ENCODE measurements at places on chromosomes 5 and 9. TPM values are rescaled to one million over a fixed set of nuclear protein-coding genes. Genes with fewer than 3 reads are reported as not detected.

The SCGB3A2 gene
- not detected for total RNA-seq

The COL27A1 gene
- total RNA-seq, result 4.0 TPM

The SARDH gene
- total RNA-seq, result 0.46 TPM

The HRH2 gene
- total RNA-seq, result 1.3 TPM

The BSPRY gene
- 26.7 TPM for total RNA-seq

The PCSK1 gene
- 1.5 TPM for total RNA-seq

The MCC gene
- 7.4 TPM for total RNA-seq

The NSA2 gene
- 62.6 TPM for total RNA-seq

The LURAP1L gene
- total RNA-seq, result 22.3 TPM

The DDX4 gene
- not detected for total RNA-seq

The LRRTM2 gene
- 0.06 TPM for total RNA-seq

The OMD gene
- total RNA-seq, result 5.1 TPM

The PCDHGA11 gene
- total RNA-seq, result 1.8 TPM

The PPIC gene
- 50.8 TPM for total RNA-seq

The PFN3 gene
- total RNA-seq, result not detected

The NIM1K gene
- 0.20 TPM for total RNA-seq

The PCDHB15 gene
- total RNA-seq, result 0.69 TPM

The CARD6 gene
- total RNA-seq, result 6.3 TPM

The IFNB1 gene
- total RNA-seq, result not detected

The NR5A1 gene
- total RNA-seq, result 0.12 TPM

The RALGDS gene
- 59.4 TPM for total RNA-seq

The KIF27 gene
- total RNA-seq, result 8.2 TPM

The DPM2 gene
- 23.0 TPM for total RNA-seq

The PTPN3 gene
- 25.8 TPM for total RNA-seq

The PIP5K1B gene
- total RNA-seq, result 122 TPM

The FAM81B gene
- total RNA-seq, result not detected

The TSLP gene
- total RNA-seq, result 0.20 TPM

The ACTBL2 gene
- not detected for total RNA-seq

The SLC25A2 gene
- 1.5 TPM for total RNA-seq

The PCA3 gene
- not detected for total RNA-seq

The NUTM2G gene
- not detected for total RNA-seq

The BARHL1 gene
- total RNA-seq, result not detected

The GGTA1 gene
- total RNA-seq, result 6.5 TPM

The MYMK gene
- not detected for total RNA-seq

The OLFM1 gene
- total RNA-seq, result 4.6 TPM

The CACNA1B gene
- 1.7 TPM for total RNA-seq

The NR2F1-AS1 gene
- 1.5 TPM for total RNA-seq

The OR1J2 gene
- not detected for total RNA-seq

The MARCHF3 gene
- total RNA-seq, result 34.5 TPM

The ISCA1 gene
- 36.6 TPM for total RNA-seq

The GZMA gene
- total RNA-seq, result 17.2 TPM

The TMEM215 gene
- total RNA-seq, result 0.09 TPM

The RIC1 gene
- 20.2 TPM for total RNA-seq

The NTNG2 gene
- 0.41 TPM for total RNA-seq

The APBB3 gene
- total RNA-seq, result 32.5 TPM

The FRRS1L gene
- 0.96 TPM for total RNA-seq

All from mucosa of descending colon (tissue), 3 donors.